ENCODE measurements at places on chromosomes 13 and 19.

DNA sequence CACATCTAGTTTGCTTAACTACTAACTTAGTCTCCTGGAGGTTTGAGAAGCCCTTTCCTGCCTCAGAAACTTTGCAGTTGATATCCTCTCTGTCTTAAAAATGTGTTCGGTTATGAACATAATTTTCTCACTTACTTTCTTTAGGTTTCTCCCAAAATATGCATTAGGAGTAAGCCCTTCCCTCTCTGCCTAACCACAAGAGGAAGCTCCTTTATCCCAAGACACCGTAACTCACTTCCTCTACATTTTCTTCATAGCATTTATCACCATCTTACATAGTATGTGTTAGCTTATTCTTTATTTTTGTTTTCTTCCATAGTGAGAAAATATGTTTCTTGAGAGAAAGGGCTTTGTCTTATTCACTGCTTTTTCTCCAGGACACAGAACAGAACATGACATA, 952.5 kb upstream of the ATXN8OS start:
- DNase-seq, result no peak

GRCh38 chr13:59250336-59251189, 913.2 kb downstream of the DIAPH3 start:
- DNase-seq, result no peak

DNA sequence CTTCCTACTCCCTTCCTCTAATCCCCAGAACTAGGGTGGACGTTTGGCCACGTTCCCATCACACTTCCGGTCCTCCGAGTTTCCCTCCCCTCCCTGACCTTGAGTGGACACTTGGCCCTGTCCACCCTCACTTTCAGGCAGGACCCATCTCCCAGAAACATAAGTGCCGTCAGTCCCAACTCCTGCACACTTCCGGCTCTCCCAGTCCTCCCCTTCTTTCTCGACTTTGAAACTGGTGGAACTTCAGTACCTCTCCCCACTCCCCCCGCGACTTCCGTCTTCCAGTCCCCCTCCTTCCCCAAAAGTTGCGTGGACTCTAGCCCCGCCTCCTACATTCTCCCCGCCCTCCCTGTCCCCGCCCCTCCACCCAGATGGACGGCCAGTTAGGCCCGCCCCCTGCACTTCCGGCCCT, 278 bp upstream of the ZNF274 start:
- DNase-seq, result no peak

DNA sequence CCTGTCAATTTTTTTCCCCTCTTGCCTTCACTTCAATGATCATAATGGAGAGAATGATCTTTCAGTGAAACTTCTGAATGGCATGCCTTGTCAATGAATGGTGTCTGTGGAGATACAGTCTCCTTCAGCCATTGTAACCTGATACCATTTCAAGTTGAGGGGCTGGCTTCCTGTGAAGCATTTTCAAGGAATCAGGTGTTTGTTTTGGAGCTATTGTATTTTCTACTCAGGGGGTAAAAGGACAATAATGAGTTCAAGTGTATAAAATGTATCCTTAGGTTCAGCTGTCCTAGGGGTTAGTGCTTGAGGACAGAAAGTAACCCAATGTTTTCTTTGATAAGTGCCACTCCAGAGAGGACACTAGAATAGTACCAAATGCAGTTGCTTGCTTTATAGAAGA, 23.8 kb upstream of the CBY2 start:
- DNase-seq, result no peak

- DNase-seq, result no peak
These were observed 823.5 kb downstream of the GPC5 start for GRCh38 chr13:92221916-92222315.
